ENCODE measurements at places on chromosomes 11 and 22.

DNA sequence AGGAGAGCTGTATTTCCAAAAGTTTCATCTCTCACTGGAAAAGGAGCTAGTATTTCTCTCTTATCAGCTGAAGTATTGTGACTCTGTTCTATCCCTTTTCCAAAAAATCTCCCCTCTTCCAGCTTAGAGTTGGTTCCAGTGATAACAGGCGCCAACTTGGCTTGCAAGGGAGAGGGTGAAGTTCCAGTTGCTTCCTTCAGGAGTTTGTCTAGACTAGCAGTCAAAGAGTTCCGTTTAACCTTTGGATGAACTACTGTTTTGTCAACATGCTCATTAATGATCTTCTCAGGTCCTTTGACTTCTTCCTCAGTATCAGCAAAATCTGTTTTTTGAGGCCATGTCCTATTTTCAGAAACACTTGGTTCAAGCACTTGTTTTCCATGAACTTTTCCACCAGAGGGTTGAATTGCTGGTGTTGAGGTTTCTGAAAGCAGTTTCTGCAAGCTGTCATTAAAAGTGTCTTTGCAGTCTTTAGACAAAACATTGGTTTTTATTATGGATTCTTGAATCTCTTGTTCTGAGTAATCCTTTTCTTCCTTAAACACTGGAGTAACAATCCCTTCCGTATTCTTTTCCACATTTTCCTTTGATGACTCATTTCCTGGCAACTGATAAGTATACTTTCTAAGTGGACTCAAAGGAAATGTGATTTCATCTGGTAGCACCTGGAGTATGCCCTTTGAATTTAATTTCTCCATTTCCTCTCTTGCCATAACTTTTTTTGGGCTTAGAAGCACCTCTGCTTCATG is 39.7 kb upstream of the CCDC89 start:
- peak; percentile 91 for DNase-seq

GRCh38 chr11:27693398-27693797 is 6.9 kb downstream of the BDNF start:
- DNase-seq, result no peak

DNA sequence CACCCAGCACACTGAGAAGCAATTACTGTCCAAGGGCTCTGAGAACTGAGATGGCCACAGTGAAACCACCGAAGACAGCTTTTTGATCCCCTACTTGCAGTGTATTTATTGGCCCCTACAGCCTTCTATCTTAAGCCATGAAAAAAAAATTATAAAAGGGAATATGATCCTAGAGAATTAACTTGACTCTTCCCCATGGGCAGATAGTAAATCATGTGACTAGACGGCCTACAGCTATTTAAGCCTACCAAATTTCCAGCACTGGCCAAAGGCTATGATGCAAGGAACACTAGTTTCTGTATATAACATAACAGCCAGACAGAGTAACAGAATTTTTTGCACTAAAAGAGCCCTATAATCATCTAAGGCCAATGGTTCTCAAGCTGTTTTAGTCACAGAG is 53.8 kb downstream of the KCNA4 start:
- DNase-seq, result no peak

- DNase-seq, result no peak
Measured at GRCh38 chr11:62423012-62423411, 4.2 kb downstream of the SCGB1A1 start.

DNA sequence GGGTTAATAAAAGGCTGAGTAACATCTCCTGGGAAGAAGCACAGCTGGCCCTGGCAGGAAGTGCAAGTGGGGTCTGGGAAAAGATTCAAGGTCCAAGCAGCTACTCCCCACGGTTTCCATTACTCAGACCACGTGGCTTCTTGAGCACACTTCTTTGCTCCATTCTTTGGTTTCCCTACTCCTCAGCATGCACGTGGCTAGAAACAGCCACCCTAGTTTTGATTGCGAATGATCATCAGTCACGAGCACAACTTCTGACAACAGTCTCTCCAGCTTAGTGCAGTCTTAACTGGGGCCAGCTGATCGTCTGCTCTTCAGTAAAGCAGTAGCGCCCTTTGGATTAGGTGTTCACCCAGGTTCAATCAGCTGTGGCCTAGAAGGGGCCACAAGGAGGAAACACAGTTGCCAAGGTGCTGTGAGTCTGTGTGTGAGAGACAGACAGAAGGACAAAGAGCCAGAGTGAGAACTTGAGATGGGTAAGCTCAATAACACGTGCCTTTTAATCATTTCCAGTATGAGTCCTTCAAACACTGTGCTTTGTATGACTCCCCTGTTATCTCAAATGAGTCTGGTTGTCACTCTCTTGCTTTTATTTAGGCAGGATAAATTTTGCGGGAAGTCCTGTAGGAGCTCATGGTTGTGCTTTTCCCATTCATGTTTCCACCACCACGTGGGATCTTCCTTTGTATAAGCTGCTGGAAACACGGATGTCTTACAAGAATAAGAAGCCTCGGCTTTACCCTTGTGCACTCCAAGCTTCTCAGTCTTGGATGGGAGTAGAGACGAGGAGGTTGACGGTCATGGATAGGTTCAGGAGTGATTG is 901 bp upstream of the PARVA start:
- DNase-seq, result peak; percentile 74

- no peak for DNase-seq
Measured at GRCh38 chr11:92738276-92738675, 231.2 kb upstream of the MTNR1B start.

All from astrocyte of the spinal cord (primary cell).